NCI-H1417 treated with DMSO at 0.1 percent for 48 hours (cell line): ENCODE measurements at places on chromosomes 13 and 19.

- DNase-seq, result no peak
Measured at GRCh38 chr19:30255791-30256495, 116.2 kb upstream of the ZNF536 start.

DNA sequence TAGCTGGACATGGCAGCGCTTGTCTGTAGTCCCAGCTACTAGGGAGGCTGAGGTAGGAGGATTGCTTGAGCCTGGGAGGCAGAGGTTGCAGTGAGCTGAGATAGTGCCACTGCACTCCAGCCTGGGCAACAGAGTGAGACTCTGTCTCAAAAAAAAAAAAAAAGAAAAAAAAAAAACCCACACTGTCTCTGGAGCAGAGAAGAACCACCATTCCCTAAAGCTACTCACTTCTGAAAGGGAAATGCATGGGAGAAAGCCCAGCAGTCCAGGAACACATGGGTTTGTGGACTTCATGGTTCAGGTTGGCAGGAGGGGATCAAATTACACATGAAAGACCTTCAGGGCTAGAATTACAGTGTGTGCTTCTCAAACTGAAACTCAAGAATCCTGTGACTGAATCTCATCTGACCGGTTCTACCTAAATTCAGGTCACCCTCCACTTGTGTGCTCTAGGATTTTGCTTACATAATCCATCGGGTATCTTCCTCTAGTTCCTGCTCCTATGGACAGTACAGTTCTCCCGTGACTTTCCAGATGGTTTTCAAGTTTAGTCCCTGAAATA is 30.2 kb upstream of the CPB2 start:
- no peak for DNase-seq

- no peak for DNase-seq
Measured at GRCh38 chr19:40744554-40745401, 5.5 kb downstream of the ACTMAP start.

- DNase-seq, result no peak
Measured at GRCh38 chr13:24220086-24220703, 59.7 kb downstream of the SPATA13 start.

- no peak for DNase-seq
Measured at GRCh38 chr13:24642219-24642618, 38.0 kb upstream of the ATP12A start.

GRCh38 chr19:16814526-16815100 is 14.6 kb upstream of the SIN3B start:
- no peak for DNase-seq

DNA sequence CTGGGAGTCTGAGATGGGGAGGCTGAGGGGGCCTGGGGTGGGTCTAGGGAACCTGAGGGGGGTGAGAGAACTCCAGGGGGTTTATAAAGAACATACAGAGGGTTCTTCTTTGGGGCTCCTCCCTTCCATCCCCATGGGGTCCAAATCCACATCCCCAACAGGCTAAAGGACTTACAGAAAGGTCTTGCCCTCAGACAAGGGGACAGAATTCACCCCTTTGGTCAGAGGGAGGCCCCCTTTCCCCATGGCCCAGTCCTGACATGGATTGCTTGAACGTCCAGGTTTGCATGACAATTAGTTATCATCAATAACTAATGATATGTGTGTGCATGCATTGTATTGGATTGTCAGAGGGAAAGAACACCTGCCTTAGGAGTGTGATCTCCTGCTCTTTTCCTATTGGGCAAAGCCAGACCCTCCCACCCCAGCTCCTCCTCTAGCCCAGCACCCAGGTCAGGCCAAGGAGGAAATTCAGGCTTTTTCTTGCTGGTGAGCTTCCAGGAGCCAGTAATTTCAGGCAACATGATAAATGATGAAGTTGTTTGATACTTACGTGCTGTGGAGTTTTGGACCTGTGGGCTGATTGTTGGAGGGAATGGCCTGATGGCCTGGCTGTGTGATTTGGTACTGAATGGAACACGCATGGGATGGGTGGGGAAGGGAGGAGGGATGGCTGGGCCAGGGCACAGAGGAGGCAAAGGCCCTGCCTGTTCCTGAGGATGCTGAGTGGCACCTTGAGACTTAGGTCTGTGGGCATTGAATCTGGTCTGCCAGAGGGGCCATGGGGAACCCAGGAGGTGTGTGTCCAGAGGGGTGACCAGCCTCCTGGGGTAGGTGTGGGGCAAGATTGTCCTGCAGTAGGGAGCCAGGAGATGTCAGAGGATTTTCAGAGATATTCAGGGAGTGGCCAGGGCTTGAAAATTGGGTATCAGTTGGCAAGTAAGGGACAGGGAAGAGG is 1.1 kb downstream of the KLHL26 start:
- no peak for DNase-seq

DNA sequence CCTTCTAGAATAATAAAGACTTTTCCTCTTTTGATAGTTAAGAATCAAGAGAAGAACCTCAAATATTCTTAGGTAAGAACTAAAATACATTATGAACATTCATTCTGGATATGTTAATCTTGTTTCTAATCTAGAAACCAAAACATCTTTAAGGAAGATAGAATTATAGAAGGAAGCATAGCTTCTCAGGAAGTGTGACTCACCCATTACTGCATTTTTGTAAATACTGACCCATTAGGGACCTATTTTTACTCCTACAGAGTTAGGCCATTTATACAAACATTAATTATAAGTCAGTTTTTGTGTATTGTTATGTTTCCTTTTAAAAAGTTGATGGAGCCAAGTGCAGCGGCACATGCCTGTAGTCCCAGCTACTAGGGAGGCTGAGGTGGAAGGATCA is 147.1 kb downstream of the NUFIP1 start:
- DNase-seq, result no peak

GRCh38 chr13:95418946-95419345 is 117.7 kb upstream of the ABCC4 start:
- no peak for DNase-seq

DNA sequence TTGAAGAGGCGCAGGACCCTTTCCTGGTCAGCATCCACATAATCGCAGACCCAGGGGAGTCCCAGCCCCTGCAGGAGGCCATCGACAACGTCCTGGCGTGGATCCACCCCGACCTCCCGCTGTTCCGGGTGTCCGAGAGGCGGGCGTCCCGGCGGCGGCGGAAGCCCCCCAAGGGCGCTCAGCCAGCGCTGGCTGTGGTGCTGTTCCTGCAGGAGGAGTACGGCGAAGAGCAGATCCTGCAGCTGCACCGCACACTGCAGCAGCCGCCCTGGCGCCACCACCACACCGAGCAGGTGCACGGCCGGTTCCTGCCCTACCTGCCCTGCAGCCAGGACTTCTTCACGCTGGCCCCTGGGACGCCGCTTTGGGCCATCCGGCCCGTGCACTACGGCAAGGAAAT is 29.3 kb downstream of the FAM124A start:
- no peak for DNase-seq

DNA sequence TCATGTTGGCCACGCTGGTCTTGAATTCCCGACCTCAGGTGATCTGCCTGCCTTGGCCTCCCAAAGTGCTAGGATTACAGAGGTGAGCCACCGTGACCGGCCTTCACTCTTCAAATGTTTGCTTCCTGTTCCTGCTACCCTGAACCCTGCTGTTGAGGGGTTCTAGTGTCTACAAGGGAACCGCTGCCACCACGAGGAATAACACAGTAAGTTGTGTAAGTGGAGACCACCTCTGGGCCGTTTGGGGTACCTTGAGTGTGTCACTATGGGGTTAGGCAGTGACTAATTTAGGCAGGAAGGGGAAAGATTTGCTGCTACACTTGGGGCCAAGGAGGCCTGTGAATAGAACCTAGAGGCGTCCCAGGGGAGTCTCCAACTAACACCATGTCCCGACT is 2.2 kb upstream of the MYADM start:
- DNase-seq, result no peak

- DNase-seq, result no peak
Measured at GRCh38 chr13:35855531-35856019, 275.6 kb downstream of the DCLK1 start.

DNA sequence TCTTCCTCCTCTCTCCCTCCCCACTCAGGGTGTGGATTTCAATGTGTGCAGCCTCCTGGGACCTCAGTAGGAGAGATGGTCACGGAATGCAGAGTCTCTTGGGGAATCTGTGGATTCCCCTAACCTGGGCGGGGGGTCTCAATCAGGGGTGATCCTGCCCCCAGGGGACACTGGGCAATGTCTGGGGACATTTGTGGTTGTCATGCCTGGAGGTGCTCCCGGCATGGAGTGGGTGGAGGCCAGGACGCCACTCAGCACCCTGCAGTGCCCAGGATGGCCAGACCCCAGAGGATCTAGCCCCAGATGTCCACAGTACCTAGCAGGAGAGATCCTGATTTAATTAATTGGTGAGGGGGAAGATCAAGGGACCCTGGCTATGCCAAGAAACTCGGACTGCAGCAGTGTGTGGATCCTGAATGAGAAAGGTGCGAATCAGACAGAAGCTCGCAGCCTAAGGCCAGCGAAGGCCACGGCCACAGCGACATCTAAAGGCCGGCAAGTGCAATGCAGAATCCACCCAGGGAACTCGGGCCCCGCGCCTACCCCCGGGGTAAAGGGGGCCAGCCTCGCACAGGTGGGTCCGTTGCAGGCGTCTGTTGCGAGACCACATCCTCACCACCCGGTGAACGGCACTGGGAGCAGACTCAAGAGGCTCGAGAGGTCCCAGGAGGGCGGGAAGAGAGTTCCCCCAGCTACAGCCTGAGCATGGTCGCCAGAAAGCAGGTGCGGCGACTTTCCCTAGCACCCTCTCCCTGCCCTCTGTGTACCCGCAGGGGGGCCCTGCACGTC is 88.8 kb downstream of the GNG7 start:
- no peak for DNase-seq
